Cortex of kidney (tissue), 1 donor: ENCODE measurements at places on chromosomes 3 and 15.

- DNase-seq, result no peak
Measured at GRCh38 chr3:14413381-14414071, 11.1 kb downstream of the SLC6A6 start.

- DNase-seq, result no peak
Measured at GRCh38 chr3:197364410-197365071, 66.1 kb upstream of the DLG1 start.

DNA sequence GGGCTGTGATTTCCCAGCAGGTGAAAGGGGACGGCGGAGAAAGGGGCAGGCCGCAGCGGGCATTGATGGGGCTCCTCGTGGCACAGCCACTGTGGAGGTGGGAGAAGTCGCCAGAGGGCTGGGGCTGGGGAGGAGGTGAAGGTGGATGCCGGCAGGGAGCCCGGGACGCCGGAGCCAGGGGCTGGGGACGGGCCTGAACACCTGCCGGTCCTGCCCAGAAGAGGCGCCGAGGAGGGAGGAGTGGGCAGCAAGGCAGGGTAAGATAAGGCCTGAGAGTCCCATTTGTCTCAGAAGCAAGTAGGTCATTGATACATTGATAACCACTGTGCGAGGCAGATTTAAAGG is 571 bp upstream of the RARRES1 start:
- DNase-seq, result no peak

- no peak for DNase-seq
Measured at GRCh38 chr3:178420033-178420432, 116.2 kb upstream of the KCNMB2 start.

GRCh38 chr3:16388850-16389441 is 123.9 kb downstream of the OXNAD1 start:
- DNase-seq, result no peak

GRCh38 chr15:76172782-76173181 is 113.0 kb downstream of the TMEM266 start:
- no peak for DNase-seq

DNA sequence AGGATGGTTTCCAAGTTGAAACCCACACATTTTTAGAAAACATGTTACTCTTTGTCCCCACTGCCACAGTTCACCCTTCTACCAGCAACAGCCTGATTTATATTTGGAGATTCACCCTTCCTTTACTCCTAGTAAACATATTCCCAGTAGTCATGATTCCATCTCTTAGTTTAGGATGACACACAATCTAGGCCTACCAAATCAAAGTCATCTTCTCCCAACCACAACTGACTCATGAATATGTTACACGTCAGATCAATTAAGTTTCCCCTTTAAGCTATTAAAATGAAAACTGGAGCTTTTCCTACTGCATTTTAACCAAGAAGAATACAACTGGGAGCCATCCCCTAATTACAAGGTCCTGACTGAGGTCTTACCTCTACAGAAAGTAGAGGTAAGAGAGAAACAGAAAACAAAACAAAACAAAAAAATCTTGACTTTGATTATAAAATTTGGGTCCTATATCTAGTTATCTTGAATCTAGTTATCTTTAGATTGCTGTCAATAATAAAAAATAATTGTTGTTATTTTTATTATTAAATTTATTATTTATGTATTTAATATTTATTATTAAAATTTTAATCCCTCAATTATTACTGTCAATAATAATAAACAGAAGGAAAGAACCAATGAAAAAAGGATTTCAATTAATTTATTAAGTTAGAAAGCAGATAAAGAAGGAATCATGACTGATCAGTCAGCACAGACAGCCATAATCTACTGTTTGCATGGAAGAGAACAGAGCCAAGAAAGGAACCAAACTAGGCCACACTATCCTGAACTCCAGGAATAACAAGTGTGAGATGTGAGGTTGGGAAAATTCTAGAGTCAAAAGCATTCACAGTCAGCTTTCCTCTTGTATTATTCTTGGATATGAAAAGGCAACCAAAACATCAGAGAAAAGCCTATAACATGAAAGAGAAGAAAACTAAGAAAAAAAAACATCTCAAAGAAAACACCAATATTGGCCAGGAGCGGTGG is 12.5 kb downstream of the DPH6 start:
- no peak for DNase-seq

DNA sequence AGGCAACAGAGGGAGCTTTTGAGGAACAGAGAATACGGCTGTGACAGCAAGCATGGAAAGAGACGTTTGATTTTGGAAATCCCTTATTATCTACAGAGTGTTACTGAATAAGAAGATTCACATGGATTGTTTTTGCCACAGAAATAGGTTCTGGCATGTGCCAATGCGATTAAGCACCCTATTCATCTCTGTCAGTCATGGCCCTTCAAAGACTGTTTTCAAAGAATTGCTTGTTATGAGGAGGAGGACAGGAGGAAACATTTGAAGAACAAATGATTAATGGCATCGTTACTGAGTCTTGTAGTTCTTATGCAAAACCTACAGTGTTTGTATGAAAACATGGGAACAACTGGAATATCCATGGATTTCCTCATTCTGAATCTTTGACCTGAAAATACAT is 86.2 kb downstream of the EPHA6 start:
- no peak for DNase-seq

DNA sequence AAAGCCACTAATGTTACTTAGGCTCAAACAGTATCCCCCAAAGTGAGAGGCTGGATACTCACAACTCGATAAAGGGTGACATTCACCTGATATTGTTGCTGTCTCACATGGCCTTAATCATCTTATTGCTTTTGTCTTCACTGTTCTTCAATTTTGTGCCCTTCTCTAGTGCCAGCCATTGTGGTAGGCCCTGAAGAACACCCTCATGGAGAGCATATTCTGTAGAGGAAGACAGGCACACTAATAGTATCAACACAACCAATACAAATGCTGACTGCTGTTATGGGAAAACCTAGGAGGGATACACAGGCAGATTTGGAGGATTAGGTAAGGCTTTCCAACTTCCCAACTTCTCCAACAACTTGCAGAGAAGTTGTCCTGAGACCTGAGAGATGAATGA is 4.1 kb upstream of the BLM start:
- no peak for DNase-seq

- no peak for DNase-seq
Measured at GRCh38 chr3:180804916-180805315, 107.6 kb upstream of the FXR1 start.

DNA sequence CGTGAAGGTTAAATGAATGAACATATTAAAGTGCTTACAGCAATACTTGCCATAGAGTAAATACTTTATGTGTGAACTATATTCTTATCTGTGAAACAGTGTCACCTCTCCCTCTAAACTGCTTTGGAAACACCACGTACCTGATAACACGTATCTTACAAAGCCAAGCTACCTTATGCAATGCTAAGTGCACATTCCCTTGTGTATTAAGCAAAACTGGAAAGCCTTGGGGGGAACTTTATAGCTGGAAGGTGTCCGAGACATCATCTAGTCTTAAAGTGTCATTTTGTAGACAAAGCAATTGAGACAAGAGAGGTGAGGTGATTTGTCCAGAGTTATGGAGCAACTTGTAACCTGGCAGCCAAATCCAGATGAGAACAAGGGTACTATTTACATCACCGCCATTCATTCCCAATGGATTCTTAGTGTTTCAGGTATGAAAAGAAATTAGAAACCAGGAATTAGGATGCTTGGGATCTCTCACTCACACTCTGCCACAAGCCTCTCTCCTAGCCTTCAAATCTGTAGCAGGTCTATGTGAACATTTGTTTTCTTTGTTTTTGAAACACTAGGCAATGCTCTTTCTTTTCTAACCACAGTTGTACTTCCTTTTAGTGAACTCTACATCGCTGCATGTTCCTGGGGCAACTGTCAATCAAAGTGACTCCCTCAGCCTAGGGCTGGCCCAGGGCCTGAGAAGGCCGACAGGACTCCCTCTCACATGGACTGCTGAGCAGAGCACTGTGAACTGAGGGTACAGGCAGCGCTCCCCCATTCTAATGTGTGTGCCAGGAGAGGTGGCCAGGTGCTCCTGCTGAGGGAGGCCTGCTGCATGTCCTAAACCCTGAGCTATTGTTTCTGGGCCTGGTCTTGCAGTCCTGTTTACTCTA is 13.9 kb upstream of the MGLL start:
- no peak for DNase-seq

DNA sequence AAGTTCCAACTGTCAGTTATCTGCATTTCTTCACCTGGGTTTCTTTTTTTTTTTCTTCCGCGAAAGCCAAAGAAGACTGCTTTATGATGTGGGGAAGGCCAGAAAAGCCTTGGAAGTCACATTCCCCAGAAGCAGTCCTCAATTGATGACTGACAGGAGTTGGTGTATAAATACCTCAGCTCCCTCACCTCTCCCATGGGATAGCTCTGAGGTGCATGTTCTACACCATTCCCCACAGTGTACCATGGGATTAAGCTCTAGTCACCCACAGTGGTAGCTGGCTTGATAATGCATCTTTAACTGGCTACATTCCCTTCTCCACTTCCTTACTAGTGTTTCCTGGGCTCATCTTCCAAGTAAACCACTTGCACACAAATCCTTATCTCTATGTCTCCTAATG is 30.5 kb downstream of the DPH3 start:
- no peak for DNase-seq

- no peak for DNase-seq
Measured at GRCh38 chr3:127720985-127721935, 48.5 kb downstream of the ABTB1 start.

GRCh38 chr3:107271787-107272387 is 105.4 kb upstream of the CCDC54 start:
- no peak for DNase-seq

- DNase-seq, result no peak
Measured at GRCh38 chr15:96058103-96058851, 272.2 kb upstream of the NR2F2 start.

GRCh38 chr3:138065949-138066348 is 49.5 kb downstream of the DZIP1L start:
- DNase-seq, result no peak

DNA sequence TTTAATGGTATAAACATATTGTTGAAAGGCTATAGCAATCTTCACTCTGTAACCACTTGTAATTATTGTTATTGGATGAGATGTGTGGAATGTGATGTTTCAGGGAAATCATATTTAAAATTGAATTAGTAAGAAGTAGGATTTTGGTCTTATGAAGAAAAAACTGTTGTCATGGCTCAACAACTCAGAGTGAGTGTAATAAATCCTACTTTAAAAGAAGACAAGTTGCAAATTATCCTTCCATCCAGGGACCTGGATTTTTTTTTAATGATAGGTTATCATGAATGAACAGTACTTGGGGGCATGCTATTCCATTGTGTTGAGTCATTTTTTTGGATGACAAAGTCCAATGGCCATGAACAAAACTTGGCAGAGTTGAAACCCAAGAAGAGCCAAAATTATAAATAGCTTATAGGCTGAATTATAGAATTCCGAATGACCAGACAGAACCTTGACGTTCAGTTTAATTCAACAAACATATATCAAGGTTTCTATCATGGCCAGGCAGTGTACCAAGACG is 625.5 kb upstream of the ZNF717 start:
- no peak for DNase-seq

GRCh38 chr3:24508423-24508839 is 13.8 kb upstream of the THRB start:
- no peak for DNase-seq

DNA sequence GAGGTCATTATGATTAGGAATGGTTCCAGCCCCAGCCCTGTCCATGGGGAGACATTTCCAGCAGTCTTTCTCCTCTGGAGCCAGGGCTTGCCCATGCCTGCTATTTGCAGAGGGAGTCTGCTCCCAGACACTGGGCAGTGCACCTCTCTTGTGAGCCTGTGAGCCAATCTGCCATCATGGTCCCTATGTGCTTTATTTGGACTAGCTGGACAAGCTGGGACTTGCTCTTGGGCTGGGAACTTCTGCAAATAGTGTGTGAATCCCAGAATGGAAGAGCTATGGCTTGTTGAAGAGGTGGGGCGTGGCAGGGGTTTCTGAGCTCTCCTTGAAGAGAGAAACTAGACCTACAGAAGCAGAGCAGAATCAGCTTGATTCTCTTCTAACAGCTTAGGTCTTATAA is 53.7 kb upstream of the KY start:
- no peak for DNase-seq

DNA sequence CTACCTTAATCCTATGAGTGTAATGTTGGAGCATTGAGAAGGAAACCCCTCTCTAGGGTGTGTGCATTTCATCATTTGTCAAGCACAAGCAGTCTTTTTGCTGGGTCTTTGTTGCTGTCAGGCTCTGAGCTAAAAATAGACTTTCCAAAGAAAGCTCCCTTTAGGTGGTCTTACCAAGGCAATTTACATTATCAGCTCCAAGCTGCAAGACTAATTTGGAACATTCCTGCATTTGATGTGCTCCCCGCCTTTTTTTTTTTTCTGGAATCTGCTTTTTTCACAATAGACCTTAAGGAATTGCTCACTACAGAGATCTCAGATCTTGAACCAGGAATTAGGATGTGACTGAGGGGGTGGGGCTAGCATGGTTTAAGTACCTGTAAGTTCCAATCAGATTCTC is 60.6 kb upstream of the STAC start:
- DNase-seq, result no peak

- no peak for DNase-seq
Measured at GRCh38 chr3:114887806-114888205, 259.3 kb downstream of the ZBTB20 start.

- no peak for DNase-seq
Measured at GRCh38 chr15:68224108-68224507, 5.4 kb downstream of the CLN6 start.
